ENCODE measurements at places on chromosomes 5 and 9.

- no peak for DNase-seq
Observed at GRCh38 chr9:35027860-35028259, 38.3 kb downstream of the DNAJB5 start.

GRCh38 chr5:149754172-149754880 lies 24.2 kb downstream of the PPARGC1B start:
- no peak for DNase-seq

DNA sequence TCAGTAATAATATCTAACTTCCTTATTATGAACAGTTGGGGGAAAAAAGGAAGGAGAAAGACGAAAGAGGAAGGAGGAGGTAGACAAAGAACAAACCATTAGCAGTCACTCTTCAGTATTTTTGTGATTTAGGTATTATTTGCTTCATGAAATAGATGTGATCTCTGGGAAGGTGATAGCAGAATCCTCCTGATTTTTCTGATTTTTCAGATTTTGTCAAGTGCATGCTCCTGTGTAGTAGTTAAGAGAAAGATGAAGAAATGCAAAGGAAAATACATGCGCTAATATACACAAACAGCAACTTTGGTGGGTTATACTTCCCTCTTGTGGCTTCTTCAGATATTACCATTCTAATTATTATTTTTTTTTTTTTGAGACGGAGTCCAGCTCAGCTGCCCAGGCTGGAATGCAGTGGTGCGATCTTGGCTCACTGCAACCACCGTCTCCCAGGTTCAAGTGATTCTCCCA lies 31.6 kb downstream of the LMNB1 start:
- peak; percentile 54 for DNase-seq

DNA sequence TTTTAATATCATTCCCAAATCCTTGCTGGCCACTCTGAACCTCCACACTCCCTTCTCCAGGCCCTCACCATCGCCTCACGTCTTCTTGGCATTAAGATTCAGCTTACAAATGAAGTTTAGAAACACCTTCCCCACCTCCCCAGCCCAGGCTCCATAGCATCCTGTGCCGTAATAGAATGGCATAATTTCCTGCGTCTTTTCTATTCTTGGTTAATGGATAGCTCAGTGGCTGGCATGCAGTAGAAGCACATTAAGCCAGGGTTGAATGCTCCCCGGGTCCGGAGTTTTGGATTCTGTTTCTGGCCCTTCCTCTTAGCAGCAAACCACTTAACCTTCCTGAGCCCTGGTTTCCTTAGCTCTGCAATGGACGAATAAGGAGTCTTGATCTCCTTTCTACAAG lies 13.8 kb downstream of the WWC1 start:
- no peak for DNase-seq

GRCh38 chr9:95509851-95510708 lies 6.7 kb downstream of the PTCH1 start:
- DNase-seq = peak; percentile 32

DNA sequence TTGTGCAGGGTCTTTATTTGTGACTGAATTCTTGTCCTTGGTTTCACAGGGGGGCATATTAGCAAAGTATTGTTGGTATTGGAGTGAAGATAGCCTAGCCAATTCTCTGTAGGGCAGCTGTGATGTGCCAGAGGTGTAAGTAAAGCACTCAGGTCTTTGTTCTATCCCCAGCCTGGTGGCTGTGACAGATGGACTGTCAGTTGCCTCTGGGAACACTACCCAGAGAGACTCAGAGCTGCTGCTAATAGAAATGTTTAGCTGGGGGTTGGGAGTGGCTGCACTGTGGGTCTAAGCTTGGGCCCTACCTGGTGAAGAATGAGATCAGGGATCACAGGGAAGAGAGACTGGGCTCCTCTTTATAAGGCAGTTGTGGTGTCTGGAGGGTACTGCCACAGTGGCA lies 1006.5 kb upstream of the TYRP1 start:
- DNase-seq = no peak

DNA sequence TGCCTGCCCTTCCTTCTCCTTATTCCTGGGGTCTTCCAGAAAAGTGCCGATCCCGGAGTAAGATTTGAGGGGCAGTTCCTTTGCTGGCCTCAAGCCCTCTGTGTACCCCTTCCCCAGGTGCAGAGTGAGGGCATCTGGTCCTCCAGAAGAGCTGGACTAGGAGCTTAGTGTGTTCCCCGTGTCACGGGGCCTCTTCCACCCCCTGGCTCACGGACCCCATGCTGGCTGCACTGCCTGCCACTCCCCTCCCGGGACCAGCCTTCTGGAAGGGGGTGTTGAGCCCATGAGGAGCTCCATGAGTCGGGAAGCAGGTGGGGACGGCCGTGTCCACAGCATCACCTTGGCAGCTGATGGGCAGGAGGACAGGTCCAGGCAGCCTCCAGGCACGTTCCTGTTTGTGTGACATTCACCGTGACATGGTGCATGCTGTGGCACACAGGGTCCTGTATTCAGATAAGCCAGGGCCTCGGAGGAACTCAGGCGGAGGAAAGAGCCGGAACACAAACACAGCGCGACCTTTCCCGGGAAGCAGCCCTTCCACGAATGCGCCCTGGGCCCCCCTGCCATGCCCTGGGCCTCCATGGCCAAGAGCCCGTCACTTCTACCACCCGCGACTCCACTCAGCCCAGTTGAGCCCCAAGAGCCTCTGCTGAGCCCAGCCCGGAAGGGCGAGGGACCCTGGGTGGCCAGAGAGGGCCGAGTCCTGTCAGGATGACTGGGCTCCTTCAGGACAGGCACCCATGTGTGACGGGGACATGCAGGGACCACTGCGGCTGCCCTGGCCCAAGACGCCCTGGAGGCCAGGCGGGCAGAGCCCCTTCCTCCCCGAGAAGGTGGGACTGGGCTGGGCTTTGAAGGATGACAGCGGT lies 5.9 kb upstream of the LCN1 start:
- DNase-seq = no peak

GRCh38 chr5:84274585-84275468 lies 109.9 kb downstream of the EDIL3 start:
- DNase-seq = peak; percentile 18

DNA sequence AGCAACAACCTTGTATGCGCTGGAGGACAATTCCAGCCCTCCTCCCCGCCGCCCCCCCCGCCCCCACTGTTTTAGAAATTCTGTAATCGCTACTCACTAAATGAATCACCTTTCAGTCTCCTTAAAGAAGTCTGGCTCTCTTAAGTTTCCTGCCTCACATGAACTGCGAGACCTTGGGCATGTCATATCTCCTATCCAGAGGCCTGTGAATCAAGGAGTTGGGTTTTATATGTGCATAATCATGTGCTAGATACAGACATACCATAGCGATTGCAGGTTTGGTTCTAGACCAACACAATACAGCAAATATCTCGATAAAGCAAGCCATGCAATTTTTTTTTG lies 337 bp upstream of the DMAC1 start:
- peak; percentile 86 for DNase-seq

GRCh38 chr9:133403766-133404453 lies 13.9 kb downstream of the REXO4 start:
- no peak for DNase-seq

DNA sequence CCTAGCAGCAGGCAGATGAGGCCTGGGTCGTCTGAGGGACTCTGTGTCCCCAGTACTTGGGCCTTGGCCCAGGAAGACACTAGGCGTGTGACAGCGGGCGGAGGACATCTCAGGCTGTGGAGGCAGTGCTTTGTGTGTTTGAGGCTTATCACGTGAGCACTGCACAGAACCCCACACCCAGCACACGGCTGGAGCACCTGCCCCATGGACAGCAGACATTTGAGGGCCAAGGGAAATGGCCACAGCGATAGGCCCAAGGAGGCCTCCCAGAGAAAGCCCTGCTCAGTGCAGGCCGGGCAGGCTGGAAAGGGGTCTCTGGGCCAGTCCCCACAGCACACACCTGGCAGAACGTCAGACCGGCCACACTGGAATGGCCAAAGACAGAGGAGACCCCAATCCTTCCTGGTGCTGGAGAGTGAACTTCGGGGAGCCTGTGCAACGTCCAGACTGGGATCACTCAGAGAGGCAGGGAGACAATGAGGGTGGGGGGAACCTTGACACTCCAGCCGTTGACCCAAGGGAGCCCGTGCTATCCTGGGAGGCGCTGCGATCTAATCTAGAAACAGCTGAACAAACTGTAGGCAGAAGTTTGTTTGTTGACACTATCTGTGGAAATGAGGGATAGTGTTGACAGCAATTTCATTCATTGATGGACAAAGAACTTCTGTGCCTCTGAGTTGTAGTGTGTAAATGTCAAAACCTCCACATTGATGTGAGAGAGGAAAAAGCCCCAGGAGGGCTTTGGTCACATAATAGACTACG lies 19.6 kb upstream of the FLT4 start:
- no peak for DNase-seq

GRCh38 chr5:12910641-12911040 lies 1006.4 kb upstream of the CTNND2 start:
- DNase-seq = peak; percentile 48

DNA sequence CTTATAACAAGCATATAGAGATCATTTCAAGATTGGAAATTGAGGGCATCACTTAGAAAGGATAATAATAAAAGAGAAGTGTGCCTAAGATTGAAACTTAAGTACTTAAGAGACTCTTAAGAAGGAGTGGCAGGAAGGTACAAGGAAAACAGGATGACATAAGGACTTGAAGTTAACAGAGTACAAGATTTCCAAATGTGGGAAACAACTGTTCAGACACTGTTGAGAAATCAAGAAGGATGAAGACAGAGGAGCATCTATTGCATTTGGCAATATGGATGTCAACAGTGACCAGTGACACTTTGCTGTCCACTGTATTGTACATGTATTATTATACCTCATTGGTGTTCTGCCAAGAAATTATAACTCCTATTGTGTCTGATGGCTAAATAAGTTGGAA lies 157.8 kb upstream of the PTGER4 start:
- no peak for DNase-seq

DNA sequence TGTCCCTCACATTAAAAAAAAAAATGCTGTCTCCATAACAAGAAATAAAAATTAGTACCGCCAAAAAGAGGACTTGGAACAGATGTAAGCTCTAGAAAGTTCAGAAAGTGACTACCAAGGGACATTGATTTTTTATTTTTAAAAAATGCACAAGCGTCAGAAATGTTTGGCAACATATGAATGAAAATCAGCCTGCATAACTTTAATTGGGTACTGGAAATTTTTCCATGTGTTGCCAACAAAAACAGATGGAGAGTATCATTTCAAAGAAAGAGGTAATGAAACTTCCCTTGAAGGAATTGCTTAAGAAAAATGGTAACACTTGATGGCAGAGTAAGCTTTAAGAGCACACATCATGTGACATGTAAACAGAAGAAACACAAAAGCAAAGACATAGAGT lies 47.2 kb downstream of the OR2K2 start:
- DNase-seq = no peak

DNA sequence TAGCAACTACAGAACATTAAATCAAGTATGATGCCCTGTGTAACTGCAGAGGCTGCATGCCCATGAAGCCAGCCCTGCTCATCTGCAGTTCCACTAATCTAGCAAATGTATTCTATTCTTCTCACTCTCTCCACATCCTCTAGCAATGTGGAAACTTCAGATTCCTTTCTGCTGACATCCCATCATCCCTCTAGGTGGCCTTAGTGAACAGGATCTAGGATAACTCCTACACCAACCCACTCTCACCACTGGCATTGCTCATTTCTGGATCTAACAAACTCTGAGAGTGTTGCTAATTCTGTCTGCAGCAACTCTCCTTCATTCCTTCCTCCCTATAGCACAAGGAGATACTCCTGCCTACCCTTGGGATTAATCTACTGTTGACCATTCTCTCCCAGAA lies 80.8 kb downstream of the FAM81B start:
- no peak for DNase-seq

GRCh38 chr5:132388244-132389050 lies 18.9 kb downstream of the SLC22A5 start:
- DNase-seq = peak; percentile 54

GRCh38 chr5:1208743-1209488 lies 7.5 kb downstream of the SLC6A19 start:
- DNase-seq = peak; percentile 14

- no peak for DNase-seq
Observed at GRCh38 chr5:59326596-59326995, 566.9 kb downstream of the PDE4D start.

DNA sequence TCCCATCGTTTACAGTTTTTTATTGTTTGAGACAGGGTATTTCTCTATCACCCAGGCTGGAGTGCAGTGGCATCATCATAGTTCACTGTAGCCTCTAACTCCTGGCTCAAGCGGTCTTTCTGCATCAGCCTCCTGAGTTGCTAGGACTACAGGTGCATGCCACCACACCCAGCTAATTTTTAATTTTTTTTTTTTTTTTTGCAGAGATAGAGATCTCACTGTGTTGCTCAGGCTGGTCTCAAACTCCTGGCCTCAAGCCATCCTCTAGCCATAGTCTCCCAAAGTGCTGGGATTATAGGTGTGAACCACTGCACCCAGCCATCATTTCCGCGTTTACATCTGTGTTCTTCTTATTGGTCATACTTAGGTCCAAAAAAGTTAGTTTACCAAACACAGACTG lies 53.6 kb downstream of the FSD1L start:
- no peak for DNase-seq

DNA sequence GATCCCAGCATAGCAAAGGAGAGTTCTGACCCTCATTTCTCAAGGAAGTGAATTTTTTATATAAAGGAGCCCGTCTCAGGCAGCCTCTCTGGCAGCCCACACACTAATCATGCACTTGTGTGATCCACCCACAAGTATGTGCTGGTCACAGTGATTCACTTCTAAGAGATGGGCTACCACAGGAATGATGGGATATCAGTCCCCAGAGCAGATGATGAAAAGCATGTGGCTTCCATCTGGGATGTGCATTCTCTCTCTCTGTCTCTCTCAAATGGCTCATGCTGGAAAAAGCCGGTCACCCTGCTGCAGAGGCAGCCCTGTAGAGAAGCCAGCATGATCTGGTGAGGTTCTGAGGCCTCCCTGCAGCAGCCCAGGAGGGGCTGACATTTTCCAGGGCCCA lies 74.2 kb upstream of the ADCY2 start:
- no peak for DNase-seq

DNA sequence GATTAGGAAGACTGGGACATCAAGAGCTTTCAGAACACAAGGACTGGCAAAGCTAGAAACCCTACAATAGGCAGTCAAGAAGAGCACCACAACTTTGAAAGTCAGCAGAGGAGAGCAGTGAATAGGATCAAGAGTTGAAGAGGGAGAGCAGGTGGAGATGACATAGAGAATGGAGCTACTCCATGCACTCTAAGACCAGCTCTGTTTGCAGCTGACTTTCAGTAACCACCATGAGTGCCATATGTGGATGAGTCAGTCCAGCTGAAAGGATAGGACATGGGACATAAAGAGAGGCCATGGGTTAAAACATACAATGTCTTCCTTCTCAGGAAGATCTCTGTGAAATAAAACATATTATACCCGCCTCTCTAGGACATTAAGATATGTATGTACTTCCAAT lies 289.1 kb upstream of the KLF4 start:
- DNase-seq = no peak
